T-cell (primary cell): ENCODE measurements at places on chromosomes 16 and 17. TPM values are rescaled to one million over a fixed set of nuclear protein-coding genes. Genes with fewer than 3 reads are reported as not detected.

DNA sequence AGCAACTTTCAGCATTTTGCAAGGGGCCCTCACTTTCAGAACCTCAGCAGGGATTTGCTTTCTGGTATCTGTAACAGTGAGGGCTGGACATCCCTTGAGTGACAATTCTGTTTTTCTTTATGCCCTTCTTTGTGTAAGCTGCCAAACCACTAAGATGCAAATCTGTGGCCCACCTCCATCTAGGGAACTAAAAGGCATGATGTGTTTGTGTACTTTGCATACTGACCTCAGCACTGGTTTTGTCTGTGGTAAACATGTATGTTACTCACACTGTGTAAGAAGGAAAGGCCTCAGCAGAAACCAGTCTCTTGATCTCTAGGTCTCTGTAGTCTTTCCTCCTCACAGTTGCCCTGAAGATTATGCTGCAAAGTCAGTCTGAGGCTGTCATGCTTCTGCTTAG, 396.6 kb upstream of the DYNLRB2 start:
- H3K27me3 ChIP-seq: peaks cover 2% of the 10 kb centered on the region
- no peak for DNase-seq
- no peaks in the 10 kb centered on the region for H3K36me3 ChIP-seq
- no peak overlapping the region for H3K4me3 ChIP-seq

- peak overlapping the region; percentile 70 for H3K27ac ChIP-seq
- peaks cover 42% of the 10 kb centered on the region for H3K4me1 ChIP-seq
- peak overlapping the region; percentile 84 for H3K4me3 ChIP-seq
- DNase-seq: no peak
Measured at GRCh38 chr16:30761427-30761927, 385 bp downstream of the CFAP119 start.

- peaks cover 2% of the 10 kb centered on the region for H3K4me1 ChIP-seq
- no peaks in the 10 kb centered on the region for H3K27me3 ChIP-seq
- H3K4me3 ChIP-seq: no peak overlapping the region
- H3K36me3 ChIP-seq: peaks cover 3% of the 10 kb centered on the region
Measured at GRCh38 chr17:15436473-15437302, 30.7 kb downstream of the CDRT4 start.

DNA sequence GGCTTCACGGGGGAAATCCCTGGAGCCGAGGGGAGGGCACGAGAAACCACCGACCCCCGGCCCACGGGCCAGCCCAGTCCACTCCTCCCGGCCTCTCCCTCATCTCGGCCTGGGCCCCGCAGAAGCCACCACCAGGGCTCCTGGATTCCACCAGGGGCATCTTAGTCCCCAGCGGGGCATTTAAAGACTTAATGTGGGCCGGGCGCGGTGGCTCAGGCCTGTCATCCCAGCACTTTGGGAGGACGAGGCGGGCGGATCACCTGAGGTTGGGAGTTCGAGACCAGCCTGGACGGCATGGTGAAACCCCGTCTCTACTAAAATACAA, 24.1 kb upstream of the ABR start:
- H3K36me3 ChIP-seq: no peaks in the 10 kb centered on the region
- no peaks in the 10 kb centered on the region for H3K27me3 ChIP-seq
- no peak for DNase-seq
- H3K4me1 ChIP-seq: peaks cover 47% of the 10 kb centered on the region

DNA sequence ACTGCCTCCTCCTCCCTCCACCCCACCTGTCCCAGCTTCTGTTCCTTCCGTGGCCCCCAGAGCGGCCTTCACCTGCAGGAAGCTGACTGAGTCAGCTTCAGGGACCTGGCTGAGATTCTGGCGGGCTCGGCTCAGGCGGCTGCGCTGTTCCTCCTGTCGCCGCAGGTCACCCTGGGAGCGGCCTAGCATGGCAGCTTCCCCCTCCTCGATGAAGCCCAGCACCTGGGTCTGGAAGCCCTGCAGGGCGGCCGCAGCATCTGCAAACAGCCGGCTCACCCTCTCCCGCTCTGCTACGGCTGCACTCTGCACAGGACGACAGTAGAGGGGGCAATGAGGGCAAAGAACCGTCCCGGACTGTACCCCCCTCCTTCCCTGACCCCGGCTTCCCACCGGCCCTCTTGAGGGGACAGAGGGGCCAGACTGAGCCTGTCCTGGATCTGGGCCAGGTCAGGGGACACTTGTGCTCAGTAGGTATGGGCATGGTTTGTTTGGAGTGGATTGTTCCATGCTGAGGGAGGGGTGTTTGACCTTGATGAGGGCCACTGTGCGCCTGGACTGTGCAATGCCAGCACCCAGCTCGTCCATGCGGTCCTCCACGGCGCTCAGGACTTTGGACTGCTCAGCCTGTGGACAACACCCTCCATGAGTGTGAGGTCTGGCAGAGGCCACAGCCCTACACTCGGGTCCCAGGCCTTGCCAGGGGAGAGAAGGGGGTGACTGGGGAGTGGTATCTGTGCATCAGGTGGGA, 2.0 kb downstream of the TRIM47 start:
- peak; percentile 65 for DNase-seq
- H3K27ac ChIP-seq: peak overlapping the region; percentile 79
- H3K36me3 ChIP-seq: no peaks in the 10 kb centered on the region
- H3K4me3 ChIP-seq: peak overlapping the region; percentile 67
- H3K4me1 ChIP-seq: peaks cover 59% of the 10 kb centered on the region
- H3K27me3 ChIP-seq: peaks cover 24% of the 10 kb centered on the region

The TRPV2 gene
- 91.3 TPM for total RNA-seq

GRCh38 chr17:76797241-76797840, 59.4 kb downstream of the MFSD11 start:
- H3K27ac ChIP-seq: no peak overlapping the region
- no peaks in the 10 kb centered on the region for H3K36me3 ChIP-seq
- H3K4me1 ChIP-seq: no peaks in the 10 kb centered on the region
- no peak overlapping the region for H3K4me3 ChIP-seq

The CD300LG gene
- total RNA-seq: not detected

The EVI2A gene
- total RNA-seq: 42.3 TPM

The PIRT gene
- total RNA-seq: not detected

DNA sequence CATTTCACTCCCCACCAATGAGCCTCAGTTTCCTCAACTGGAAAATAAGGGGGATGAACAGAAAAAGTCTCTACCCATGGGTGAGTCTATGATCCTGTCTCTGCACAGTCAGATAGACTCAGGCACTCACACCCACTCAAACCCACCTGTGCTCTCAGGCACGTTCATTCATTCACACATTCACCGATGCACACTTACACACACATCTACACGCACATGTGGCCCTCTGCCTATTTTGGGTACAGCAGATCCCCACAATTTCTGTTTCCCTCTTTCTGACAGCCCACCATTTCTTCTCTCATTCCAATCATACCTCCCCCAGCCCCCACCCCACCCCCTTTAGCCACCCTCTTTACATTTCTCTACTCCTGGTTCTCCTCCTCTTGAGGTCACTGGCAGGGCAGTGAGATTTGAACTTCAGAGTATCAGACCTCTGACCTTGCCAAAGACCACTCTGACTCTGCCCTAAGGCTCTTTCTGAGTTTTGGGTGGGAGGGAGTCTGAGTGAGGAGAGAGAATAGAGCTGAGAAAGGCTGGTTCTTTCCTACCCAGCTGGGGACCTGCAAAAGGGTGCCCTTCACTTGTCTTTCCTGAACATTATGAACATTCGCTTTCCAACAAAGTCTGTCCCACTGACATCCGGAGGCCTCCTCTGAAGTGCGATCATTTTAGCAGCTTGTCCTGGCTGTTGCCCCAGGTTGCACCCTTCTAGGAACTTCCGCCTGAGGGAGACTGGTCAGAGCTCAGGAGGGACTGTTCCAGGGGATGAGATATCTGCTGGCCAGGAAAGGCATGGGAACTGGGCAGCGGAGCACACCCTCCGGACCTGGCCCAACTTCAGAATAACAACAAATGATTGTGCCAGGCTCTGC, 10.1 kb upstream of the COL1A1 start:
- no peaks in the 10 kb centered on the region for H3K36me3 ChIP-seq
- H3K4me1 ChIP-seq: peaks cover 10% of the 10 kb centered on the region
- peaks cover 47% of the 10 kb centered on the region for H3K27me3 ChIP-seq
- no peak overlapping the region for H3K4me3 ChIP-seq
- no peak for DNase-seq

DNA sequence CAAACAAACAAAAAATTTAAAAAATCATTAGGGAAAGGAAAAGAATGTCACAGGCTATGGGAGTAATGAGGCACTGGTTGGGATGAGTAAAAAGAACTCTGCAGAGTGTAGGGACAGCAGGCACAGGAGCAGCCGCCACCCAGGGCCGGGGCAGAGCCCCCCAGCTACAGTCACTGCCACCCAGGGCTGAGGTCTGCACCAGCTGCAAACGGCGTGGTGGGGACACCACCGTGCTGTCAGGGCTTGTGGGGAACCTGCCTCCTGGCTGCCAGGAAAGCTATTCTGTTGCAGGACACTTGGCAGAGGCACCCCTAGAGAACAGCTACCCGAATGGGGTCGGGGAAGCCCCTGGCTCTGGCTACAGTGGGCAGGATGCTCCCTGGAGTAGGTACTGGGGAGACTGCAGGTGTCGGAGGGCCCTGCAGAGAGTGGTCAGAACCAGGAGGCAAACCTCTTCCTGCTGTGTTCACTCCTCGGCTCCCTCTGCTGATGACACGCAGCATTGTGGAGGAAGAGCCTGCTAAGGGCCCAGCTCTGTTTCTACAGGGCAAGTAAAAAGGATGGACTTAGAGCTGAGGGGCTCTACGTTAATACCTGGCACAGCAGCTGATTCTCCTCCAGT, 32.3 kb upstream of the CAPN15 start:
- DNase-seq: no peak
- peaks cover 8% of the 10 kb centered on the region for H3K36me3 ChIP-seq

- no peak overlapping the region for H3K27ac ChIP-seq
- no peaks in the 10 kb centered on the region for H3K4me1 ChIP-seq
- DNase-seq: no peak
Measured at GRCh38 chr17:37512442-37513068, 22.9 kb downstream of the DUSP14 start.

The HP gene
- 18.3 TPM for total RNA-seq

GRCh38 chr16:88993166-88993761, 16.3 kb upstream of the CBFA2T3 start:
- no peaks in the 10 kb centered on the region for H3K27me3 ChIP-seq
- H3K36me3 ChIP-seq: no peaks in the 10 kb centered on the region
- no peak overlapping the region for H3K27ac ChIP-seq

GRCh38 chr16:85880861-85881260, 18.1 kb upstream of the IRF8 start:
- H3K27ac ChIP-seq: no peak overlapping the region
- no peaks in the 10 kb centered on the region for H3K4me1 ChIP-seq
- no peak for DNase-seq
- no peaks in the 10 kb centered on the region for H3K36me3 ChIP-seq
- peaks cover 4% of the 10 kb centered on the region for H3K27me3 ChIP-seq

DNA sequence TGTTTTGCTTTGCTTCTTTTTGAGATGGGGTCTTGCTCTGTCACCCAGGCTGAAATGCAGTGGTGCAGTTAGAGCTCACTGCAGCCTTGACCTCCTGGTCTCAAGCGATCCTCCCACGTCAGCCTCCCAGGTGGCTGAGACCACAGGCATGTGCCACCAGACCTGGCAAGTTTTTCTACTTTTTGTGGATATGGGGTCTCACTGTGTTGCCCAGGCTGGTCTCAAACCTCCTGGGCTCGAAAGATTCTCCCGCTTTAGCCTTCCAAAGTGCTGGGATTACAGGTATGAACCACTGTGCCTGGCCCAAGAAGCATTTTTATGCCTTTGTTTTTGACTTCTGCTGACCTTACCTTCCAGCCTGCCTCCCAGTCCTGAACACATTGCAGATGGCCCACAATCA, 10.1 kb downstream of the DNAAF1 start:
- H3K27me3 ChIP-seq: no peaks in the 10 kb centered on the region
- no peak overlapping the region for H3K4me3 ChIP-seq
- H3K27ac ChIP-seq: no peak overlapping the region
- DNase-seq: no peak
- H3K4me1 ChIP-seq: no peaks in the 10 kb centered on the region

The NPTX1 gene
- 0.47 TPM for total RNA-seq

DNA sequence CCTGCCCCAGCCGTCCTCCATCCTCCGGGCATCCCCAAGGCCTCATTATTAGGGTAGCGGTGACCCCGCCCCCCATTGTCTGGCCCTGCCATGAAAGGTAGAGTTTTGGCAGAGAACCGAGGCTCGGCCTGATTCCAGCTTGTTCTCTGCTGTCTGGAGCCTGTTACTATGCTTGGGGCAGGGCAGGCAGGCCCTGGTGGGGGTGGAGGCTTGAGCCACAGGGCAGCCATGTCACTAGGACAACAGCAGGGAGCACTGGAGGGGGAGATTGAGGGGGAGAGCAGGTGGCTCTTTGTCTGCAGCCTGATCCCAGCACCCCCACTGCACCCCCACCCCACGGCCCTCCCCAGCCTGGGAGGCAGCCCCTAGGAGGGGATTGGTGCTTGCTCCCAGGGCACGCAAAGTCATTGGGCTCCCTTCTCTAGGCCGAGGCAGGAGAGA, 15.4 kb downstream of the RHBDL3 start:
- no peak for DNase-seq
- no peaks in the 10 kb centered on the region for H3K4me1 ChIP-seq
- H3K36me3 ChIP-seq: no peaks in the 10 kb centered on the region
- H3K4me3 ChIP-seq: no peak overlapping the region
- H3K27me3 ChIP-seq: no peaks in the 10 kb centered on the region
- no peak overlapping the region for H3K27ac ChIP-seq

- no peak overlapping the region for H3K27ac ChIP-seq
Measured at GRCh38 chr17:39612291-39612894, 4.7 kb upstream of the NEUROD2 start.

GRCh38 chr16:63461248-63461841, 1425.1 kb upstream of the CDH8 start:
- H3K27ac ChIP-seq: no peak overlapping the region
- H3K4me3 ChIP-seq: no peak overlapping the region
- H3K36me3 ChIP-seq: no peaks in the 10 kb centered on the region
- H3K4me1 ChIP-seq: no peaks in the 10 kb centered on the region
